ENCODE measurements at places on chromosomes 4 and X.
A peak's percentile ranks its signal among the peaks of the same experiment; 100 is the strongest.

DNA sequence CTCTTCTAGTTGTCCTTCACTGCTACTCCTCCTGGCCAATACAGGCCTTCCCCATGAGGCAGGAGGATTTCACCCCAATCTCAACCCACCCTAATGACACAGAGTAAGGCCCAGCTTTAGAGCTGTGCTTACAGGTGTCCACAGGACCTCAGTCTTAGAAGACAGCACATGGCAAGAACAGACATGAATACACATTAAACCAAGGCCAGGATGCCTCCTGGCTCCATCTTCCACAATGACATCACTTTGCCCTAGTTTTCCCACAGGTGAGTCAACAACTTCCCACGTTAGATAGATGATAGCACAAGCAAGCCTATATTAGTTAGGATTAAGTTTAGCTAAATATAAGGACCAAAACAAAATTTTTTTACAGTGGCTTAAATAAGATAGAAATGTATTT lies 63.8 kb upstream of the NOCT start:
- DNase-seq, result no peak

GRCh38 chrX:68999931-69000330 lies 165.3 kb downstream of the PJA1 start:
- no peak for DNase-seq

DNA sequence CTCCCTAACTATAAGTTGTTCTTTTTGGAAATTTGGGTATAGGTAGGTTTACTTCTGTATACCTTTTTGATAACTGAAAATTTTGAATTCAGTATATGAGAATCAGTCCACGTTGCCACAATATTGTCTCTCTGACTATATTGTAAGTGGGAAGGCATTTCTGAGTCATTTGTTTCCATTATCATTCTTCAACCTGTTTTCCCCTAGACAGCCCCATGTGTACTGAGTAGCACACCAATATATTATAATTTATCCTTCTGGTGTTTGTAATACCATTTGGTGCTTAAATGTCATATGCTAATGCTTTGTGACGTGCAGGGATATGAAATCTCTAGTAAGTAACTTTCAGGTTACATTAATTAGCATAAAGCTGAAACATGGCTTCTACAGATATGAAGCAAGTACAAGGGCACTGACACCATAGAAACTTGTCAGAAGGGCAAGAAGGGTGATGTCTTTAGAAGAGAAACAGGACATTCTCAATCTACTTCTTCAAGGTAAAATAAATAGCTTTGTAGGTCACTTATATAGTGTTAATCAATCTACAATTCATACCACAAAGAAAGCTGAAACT lies 27.7 kb downstream of the PAK3 start:
- no peak for DNase-seq

DNA sequence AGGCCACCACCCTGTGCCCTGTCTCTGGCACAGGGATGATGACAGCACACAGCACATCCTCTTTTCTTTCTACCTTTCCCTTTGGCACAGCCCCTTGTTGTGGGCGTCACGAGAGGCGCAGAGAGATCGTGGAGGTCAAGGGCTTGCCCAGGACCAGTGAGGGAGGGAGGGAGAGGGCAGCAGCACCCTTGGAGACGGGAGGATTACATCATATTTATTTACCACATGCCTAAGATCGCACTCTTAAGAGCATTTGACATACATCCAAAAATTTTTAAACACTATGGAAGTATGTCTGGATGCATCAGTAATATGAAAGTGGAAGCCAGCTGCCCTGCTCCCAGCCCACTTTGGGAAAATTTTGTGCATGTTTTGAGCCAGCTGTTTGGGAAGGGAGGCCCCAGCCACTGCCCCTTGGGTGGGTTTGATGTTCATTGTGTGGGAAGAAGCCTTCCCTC lies 12.7 kb downstream of the WFS1 start:
- DNase-seq, result no peak

DNA sequence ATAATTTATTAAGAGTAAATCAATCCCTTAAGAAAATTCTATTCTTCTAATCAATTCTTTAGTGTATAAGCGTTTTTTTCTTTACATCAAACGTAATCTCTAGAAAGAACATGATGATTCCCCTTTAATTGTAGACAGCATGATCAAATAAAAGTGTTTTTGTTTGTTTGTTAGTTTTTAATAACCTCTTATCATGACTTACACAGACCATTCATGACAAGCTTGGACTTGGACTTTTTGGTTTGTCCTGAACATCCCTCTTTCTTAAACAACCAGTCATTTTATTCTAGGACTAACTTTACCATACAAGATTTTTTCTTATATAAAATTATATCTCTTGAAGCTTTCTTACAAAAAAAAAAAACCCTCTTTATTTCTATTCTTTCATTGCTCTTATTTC lies 344.6 kb upstream of the SPOCK3 start:
- no peak for DNase-seq

DNA sequence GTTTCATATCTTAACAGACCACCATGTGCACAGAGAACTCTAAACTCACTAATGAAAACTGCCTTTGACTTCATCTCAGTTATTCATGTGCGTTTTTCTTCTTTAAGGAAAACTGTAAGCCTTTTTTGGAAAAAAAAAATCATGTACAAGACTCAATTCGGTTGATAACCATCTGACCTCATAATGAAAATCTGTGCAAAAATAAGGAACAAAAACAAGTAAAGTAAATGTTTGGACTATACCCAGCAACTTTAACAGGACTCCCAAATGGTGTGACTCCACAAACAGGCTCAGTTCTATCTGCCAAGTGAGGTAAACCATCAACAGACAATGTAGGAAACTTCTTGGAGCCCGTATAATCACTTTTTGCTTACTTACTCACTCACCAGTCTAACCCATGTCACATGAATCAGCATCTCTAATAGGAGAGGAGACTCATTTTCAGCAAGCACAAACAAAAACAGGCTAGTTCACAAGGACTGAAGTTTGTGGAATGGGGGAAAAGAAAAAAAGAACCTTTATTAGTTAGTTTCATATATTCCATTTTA lies 9.3 kb downstream of the APOO start:
- DNase-seq, result no peak

DNA sequence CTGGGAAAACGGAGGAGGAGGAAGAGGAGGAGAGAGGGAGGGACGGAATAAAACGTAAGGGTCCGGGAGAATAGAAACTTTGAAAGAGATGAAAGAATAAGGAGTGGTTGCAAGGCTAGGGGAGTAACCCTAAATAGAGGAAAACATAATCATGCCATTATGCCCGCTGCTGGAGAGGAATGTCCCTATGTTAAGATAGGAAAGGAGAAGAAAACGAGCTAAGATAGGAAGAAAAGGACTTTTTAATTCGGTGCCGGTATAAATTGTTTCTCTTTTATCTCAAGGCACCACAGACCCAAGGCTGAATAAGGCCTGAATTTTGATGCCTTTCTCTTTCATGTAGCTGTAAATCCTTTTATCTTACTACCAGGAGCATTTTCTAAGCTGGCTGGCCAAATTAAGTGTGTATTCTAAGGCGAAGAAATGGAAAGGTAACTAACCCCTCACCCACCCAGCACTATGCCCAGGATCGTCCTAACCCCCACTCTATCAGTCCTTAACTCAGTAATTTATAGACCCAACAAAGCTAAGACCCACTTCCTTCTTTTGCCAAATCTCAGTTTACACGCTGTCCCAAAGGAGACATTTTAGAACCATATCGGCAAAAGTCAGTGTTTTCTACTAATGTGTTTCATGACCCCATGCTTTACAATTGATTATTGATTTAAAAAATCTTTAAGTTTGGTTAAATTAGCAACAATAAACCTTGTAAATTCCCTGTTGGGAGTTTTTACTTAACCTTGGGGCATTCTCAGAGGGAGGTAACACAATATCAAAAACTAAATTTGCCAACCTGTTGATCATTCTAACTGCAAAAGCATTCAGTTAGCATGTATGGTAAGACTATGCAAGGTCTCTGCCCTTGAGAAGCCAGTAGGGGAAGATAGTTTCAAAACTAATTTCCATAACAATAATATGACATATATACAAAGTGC lies 1.1 kb upstream of the CUL4B start:
- peak; percentile 3 for DNase-seq

DNA sequence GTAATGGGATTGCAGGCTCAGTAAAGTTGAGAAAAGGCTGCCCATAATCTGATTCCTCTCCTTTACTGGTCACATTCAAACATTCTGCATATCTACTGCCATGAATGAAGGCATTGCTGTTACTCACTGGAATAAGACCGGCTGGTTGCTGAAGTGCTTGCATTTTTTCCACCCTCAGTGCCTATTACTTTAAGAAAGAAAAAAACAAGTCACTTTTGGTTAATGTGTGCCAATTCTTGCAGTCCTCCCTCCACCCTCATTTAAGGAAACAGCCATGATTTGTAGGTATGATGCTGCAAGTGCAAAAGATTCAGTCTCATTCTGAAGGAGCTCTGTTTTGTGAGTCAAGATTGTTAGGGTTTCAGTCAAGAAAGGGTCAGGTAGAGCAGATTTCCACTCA lies 94.9 kb downstream of the EMCN start:
- DNase-seq, result no peak

DNA sequence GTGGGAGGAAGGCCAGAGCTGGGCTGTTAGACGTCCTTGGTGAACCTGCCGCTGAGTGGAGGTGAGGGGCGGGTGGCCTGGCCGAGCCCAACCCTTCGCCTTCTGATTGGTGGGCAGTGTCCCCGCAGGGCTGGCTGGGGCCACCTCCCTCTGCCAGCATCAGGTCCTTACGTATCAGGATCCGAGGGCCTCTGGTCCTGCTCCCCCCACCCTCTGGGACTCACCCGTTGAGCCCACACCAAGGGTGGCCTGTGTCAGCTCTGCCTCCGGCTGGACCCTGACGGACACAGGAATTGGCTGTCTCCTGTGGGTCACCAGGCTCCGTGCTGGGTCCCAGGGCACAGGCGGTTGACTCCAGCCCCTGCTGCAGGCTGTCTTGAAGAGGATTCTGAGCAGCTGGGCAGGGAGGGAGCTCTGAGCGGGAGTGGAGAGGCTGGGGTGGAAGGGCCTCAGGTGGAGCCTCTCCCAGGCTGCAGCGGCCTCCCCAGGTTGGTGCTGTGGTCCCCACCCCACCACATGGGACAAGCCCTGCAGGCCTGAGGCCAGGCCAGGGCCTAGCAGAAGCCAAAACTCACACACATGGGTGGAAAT lies 58.4 kb upstream of the NKX1-1 start:
- DNase-seq, result no peak

- no peak for DNase-seq
Measured at GRCh38 chrX:1422135-1422465, 30.2 kb upstream of the SLC25A6 start.

- DNase-seq, result no peak
Measured at GRCh38 chr4:98861100-98861884, 67.6 kb downstream of the EIF4E start.

DNA sequence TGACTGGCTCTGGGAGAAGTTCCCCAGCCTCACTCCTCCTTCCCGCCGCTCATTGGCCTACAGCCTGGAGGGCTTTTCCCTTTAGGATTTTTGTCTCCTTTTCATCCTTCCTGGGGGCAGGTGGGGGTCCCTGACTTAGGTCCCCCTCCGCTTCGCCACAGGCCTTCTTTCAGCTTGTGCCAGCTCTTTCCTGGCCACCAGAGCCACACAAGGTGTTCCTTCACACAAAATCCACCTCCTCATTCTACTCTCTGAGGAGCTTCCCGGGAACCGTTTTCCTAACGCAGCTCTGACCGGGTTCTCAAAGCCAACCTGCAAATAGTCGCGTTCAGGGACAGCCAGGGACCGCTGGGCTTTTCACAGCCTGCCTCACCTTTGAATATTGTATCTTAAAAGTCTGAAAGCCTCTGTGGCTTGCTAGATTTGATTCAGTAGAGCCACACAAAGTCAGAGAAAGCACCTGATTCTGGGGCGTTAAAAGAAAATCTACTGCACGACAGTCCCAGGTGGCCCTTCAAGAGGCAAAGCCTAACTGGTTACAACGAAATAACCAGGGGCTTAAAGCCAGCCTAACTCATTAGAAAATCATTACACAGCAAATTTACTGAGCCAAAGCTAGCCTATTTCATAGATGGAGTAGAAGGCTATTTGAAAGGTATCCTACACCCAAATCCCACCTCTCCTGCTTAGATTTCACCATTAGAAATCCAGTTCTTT lies 731 bp upstream of the GPC3 start:
- no peak for DNase-seq

- no peak for DNase-seq
Measured at GRCh38 chr4:768076-768475, 57.9 kb downstream of the CPLX1 start.

- DNase-seq, result no peak
Measured at GRCh38 chr4:52824603-52825459, 37.3 kb upstream of the RASL11B start.

GRCh38 chrX:16524316-16524715 lies 125.6 kb upstream of the S100G start:
- no peak for DNase-seq

- DNase-seq, result no peak
Measured at GRCh38 chrX:46737462-46737861, 21.5 kb downstream of the SLC9A7 start.

DNA sequence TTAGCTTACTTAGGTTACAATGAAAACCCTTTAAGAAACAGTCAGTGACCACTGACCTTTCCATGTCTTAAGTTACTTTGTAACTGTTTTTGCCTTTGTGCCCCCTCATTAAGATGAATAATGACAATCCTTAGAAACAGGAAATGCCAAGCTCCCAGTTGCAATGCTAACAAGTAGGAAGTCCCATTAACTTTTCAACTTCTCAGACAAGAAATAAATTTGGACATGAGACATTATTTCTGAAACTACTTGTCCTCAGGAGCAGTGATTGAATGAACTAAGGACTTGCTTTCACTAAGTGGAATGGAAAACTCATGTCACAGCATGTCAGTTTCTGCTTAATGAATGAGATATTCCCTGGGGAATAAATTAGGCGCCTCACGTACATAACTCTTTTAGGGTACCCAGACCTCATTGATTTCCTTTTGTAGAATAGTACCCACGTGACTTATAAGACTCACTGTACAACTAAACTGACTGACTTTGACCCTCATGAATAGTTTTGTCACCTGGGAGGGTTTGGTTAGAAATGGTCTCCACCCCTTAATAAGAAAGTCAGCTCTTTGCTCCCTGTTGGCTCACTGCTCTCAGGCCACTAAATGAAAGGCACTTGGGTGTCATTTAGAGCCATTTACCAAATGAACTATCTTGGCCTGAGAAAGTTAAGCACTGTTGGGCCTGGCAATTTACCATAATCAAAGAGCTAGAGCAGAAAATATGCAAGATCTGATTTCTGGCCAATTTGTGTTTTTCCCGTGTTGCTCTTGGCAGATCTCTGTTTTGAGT lies 383.9 kb downstream of the RPA4 start:
- DNase-seq, result no peak

DNA sequence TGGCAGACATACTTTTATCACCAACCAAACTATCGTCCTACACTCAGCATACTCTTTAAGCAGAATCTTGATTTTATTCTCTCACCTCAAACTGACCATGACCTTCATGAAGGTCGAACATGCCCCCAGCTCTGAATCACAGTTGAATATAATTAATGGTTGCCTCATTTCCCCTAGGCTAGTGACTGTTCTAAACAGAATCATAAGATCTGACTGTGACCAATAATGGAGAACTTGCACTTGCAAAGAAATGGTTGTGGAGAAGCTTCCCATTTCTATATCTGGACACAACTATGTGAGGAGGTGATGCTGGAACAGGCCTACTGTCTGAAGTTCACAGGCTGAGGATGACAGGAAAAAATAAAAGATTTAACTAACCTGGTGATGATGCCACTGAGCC lies 85.1 kb downstream of the PDGFC start:
- no peak for DNase-seq

Data from GM12865 (cell line).